ENCODE measurements at places on chromosomes 2 and 18.

DNA sequence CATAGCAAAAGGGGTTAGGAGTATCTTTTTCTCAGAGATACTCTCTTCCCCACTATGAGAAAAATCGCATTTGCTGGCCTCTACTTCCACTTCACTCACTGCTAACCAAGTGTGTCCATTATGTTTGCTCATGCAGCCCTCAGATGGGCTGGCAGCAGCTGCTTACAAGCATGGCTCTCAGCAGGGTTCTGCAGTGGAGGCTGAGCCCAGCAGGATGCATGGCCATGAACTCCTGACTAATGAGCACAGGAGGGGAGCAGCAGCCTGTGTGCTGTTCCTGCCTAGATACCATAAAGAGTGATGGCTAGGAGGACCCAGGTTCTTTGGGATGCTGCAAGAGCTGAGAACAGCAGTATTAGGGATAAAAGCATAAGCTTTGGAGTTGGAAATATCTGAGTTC, 316.9 kb upstream of the THSD7B start:
- no peak for DNase-seq

DNA sequence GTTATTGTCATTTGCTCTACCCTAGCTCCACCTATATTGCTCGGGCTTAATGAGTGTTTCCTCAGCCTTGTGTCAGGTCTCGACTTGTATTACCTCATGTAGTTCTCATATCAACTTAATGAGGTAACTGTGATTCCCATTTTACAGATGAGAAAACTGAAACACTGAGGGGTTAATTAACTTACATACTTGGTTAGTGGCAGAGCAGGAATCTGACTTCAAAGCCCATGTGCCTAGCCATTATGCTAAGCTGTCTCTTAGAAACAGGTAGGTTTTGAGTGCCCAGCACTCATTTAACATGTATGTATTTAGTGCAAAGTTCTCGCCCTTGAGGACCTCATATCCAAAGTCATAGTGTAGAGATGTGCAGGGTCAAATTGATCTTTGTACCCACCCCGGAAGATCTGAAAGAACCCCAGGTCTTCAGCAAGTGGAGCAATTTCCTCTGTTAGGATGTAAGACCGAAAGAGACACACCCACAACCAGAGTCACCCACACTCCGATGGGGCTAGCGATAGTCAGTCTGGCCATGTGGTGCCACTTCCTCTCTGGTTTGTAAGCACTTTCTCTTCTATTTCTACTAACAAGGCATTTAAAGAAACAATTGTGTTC, 121.0 kb upstream of the SLC39A10 start:
- DNase-seq, result no peak

DNA sequence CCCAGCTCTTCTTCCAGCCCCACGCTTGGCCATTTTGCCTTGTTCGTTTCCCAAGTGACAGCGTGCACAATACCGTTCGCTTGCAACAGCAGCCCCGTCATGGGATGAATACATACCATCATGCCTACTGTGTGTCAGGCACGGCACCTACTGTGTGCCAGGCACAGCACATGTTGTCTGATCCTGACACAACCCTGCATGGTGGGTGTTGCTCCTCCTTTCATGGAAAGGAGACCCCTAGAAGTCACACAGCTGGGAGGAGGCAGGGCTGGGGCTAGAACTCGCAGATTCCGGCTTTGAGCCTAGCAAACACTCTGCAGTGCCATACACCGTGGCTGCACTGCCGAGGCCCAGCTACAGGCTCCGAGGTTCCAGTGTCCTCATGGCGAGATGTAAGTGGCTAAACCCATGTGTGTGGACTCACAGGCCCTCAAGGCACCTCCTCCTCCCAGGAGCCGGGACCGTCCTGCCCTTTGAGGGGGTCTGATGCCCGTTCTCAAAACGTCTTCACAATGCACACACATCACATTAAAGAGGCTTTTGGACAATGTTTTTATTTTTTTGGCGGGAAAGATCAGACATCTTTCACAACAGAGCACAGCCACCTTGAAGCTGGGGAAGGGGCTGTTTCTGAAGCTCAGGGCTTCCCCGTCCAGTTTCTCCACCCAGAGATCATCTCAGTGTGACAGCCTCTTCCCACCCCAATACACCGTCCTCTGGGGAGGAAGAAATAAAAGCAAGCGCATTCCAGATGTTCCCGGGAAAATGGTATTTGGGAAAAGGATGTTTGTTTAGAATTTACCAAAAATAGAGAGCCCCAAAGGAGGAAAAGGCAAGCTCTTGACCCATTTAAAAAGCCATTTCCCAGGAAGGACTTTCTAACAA, 64.9 kb downstream of the HS1BP3 start:
- no peak for DNase-seq

DNA sequence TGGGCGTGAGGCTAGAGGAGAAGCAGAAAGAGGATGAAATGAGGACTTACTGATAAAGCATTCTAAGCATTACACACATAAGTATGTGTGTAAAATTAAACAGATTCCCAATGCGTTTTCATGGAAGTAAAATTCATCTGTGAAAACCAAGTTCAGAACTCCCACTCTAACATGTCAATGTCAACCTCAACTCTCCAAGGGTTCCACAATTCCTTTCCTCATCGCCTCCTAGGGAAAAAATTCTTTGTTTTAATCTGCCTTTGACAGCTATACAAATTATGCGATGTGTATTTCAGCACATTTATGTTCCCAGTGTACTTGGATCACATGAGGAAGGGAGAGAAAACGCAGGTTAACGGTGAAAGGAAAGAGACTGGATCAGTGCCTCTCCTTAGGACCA, 76.6 kb downstream of the CLIP4 start:
- no peak for DNase-seq

- DNase-seq, result no peak
These were observed 99.2 kb upstream of the FOSL2 start for GRCh38 chr2:28293416-28293815.

- DNase-seq, result no peak
These were observed 120.7 kb downstream of the ATAD2B start for GRCh38 chr2:23806201-23806600.

- no peak for DNase-seq
These were observed 8.3 kb upstream of the SEMA4C start for GRCh38 chr2:96878171-96878570.

- no peak for DNase-seq
These were observed 107.3 kb upstream of the FAM98A start for GRCh38 chr2:33706410-33706809.

- no peak for DNase-seq
These were observed 62.8 kb upstream of the NEUROD1 start for GRCh38 chr2:181742922-181743722.
